ENCODE measurements at places on chromosomes 16 and 17. TPM values are rescaled to one million over a fixed set of nuclear protein-coding genes. Genes with fewer than 3 reads are reported as not detected.
A peak's percentile ranks its signal among the peaks of the same experiment; 100 is the strongest.

DNA sequence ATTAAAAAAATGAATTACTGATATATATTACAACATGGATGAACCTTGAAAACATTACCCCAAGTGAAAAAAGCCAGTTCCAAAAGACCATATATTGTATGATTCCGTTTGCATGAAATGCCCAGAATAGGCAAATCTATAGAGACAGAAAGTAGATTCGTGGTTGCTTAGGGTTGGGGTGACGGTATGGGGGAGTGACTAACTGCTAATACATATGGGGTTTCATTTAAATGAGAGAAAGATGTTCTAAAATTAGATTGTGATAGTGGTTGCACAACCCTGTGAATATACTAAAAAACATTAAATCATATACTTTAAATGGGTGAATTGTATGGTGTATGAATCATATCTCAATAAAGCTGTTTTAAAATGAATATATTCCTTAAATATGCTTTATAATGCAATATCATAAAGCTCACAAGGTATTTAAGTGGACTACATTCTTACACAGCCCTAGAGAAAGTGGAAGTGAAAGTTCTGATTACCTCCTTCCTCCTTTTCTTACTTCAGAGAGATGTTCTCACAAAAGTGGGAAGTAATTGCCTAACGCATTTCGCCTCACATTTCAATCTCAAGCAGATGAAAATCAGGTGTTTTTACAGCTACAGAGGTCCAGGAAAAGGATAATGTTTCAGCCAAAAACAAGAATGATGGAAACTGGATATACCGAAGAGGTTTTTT lies 142.7 kb upstream of the GNAO1 start:
- no peaks in the 10 kb centered on the region for H3K36me3 ChIP-seq
- no peaks in the 10 kb centered on the region for H3K27me3 ChIP-seq
- no peak overlapping the region for H3K4me3 ChIP-seq
- H3K4me1 ChIP-seq, result peaks cover 5% of the 10 kb centered on the region
- H3K27ac ChIP-seq, result no peak overlapping the region

DNA sequence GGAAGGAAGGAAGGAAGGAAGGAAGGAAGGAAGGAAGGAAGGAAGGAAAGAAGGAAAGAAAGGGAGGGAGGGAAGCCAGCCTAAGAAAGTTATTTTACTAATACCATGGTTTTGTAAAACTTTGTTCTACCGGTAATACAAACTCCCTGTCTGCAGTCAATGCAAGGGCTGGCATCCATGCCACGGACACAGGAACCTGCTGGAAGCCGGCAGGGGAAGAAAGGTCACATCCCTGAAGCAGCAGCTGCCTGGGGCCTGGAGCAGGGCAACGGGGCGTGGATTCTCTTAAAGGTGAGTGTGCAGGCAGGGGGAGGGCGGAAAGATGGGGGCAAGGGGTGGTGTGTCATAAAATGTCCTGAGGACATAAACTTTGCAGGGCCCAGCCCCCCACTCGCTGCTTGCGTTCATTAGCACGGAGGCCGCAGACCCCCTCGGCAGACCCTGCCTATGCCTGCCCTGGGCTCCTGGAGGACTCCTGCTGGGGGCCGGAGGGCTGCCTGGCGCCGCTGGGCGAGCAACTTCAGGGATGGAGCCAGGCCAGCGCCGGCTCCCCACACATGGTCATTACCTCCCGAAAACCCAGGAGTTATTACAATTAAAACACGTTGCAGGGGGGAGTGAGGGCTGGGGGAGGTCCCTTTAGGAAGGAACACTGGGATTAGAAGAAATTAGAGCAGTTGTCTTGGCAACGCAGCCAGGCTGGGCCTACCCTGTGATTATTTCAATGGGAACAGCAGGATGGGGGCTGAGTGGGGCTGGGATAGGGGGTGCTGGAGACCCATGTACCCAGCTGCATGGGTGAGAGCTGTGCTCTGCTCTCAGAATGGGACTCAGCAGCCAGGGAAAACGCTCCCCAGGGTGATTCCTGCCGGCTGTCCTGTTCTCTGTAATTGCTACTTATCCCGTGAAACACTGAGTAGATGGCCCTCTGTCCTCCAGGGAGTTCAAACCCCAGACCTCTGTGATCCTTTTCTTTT lies 257.9 kb downstream of the SOX9 start:
- H3K4me3 ChIP-seq, result no peak overlapping the region
- H3K36me3 ChIP-seq, result no peaks in the 10 kb centered on the region
- no peak for DNase-seq
- no peaks in the 10 kb centered on the region for H3K27me3 ChIP-seq
- no peaks in the 10 kb centered on the region for H3K4me1 ChIP-seq

DNA sequence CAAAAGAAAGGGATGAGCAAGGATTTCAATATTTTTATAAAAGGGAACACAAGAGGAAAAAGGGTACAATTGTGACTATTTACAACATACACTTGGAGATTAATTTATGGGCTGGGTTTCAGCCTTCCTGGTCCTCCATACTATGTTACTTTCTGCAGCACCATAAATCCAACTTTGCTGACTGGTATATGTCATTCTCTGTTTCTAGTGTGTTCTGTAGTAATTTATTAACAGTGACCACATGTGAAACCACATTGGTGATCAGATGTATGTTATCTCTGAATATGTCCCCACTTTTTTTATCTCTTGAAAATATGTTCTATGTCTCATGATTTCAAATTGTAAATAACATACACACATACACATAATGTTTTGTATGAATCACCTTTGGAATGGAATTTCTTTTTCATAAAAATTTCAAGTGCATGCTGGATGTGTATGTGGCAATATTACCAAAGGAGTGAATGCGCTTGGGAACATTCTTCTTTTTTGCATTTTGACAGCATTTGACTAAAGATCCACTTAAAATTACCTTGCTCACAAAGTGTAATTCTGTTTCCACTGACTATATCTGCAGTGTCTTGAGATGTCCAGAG lies 2.9 kb upstream of the LYRM9 start:
- DNase-seq, result no peak
- no peaks in the 10 kb centered on the region for H3K4me1 ChIP-seq
- no peaks in the 10 kb centered on the region for H3K27me3 ChIP-seq

GRCh38 chr17:12568358-12569251 lies 97.1 kb upstream of the MYOCD start:
- H3K27ac ChIP-seq, result no peak overlapping the region
- H3K4me1 ChIP-seq, result no peaks in the 10 kb centered on the region
- H3K36me3 ChIP-seq, result no peaks in the 10 kb centered on the region
- no peaks in the 10 kb centered on the region for H3K27me3 ChIP-seq
- DNase-seq, result no peak

DNA sequence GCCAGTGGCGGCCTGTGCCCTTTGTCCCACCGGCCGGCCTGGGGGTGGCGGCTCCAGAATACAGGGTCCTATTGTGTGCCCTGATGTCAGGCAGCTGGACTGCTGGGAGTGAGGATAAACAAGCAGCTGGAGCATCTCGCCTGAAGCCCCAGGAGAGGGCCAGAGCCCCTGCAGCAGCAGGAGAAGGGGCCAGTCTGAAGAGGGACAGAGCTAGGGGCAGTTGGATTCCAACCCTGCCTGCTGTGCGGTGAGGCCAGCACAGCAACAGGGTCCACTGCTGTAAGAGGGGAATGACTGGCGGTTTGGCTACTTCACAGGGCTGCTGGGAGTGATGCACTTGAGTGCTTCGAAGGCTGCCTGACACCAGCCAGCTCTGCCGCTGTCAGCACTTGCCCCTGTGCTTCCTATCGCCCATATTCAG lies 25.0 kb downstream of the RAB11FIP4 start:
- H3K4me3 ChIP-seq, result no peak overlapping the region
- H3K27ac ChIP-seq, result no peak overlapping the region
- no peaks in the 10 kb centered on the region for H3K36me3 ChIP-seq
- DNase-seq, result no peak
- H3K27me3 ChIP-seq, result no peaks in the 10 kb centered on the region

GRCh38 chr16:75620326-75621169 lies 2.5 kb downstream of the ADAT1 start:
- no peak for DNase-seq
- H3K36me3 ChIP-seq, result no peaks in the 10 kb centered on the region
- H3K27me3 ChIP-seq, result no peaks in the 10 kb centered on the region
- no peak overlapping the region for H3K4me3 ChIP-seq

DNA sequence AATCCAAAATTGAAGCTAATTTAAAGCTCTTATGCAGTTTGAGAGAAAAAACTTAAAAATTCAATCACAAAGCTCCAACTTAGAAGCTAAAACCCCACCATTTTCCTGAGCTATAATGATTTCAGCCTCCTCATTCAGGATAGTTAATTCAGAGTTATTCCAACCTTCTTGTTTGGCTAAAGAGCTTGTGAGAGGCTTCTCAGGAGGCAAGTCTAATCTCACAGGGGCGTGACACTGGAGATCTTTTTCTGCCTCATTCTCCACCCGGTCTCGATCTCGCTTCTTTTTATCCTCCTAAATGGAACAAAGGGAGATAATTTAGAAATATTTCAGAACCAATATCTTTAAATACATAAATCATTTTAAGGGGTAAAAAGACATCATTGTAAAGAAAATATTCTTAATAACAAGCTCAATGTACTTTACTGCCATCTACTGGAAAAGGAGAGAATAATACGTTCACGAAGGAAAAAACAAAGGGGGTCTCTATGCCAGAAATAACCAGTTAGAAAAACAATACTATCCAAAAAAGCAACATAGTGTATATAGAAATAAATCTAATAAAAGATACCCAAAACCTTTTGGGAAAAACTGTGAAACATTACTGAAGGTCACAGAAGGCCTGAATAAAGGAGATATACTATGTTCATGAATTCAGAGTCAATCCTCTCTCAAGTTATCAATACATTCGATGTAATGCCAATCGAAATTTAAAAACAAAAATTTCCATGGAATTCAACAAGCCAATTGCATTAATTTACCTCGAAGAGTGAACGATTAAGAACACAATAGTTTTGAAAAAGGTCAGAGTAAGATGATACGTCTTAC lies 13.9 kb downstream of the BRD7 start:
- H3K4me3 ChIP-seq, result no peak overlapping the region
- DNase-seq, result no peak
- no peak overlapping the region for H3K27ac ChIP-seq
- H3K27me3 ChIP-seq, result no peaks in the 10 kb centered on the region

DNA sequence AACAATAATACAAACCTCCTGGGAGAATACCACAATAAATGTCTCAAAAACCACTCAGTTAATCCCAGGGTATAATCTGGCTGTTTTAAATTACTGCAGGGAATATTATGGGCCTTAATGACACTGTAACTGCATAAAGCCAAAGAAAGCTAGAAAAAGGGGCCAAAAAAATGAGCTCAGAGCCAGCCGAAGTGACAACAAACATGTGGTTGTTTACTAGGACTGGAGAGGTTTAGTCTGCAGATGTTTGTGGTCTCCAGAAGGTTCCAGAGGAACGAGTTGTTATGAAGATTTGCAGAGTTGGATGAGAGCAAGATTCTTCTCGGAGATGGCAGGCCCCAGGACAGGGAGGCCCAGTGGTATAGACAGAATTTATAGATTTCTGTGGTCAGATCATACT lies 97.1 kb upstream of the AKTIP start:
- no peak overlapping the region for H3K4me3 ChIP-seq
- DNase-seq, result no peak
- no peaks in the 10 kb centered on the region for H3K4me1 ChIP-seq
- H3K36me3 ChIP-seq, result no peaks in the 10 kb centered on the region
- no peak overlapping the region for H3K27ac ChIP-seq

DNA sequence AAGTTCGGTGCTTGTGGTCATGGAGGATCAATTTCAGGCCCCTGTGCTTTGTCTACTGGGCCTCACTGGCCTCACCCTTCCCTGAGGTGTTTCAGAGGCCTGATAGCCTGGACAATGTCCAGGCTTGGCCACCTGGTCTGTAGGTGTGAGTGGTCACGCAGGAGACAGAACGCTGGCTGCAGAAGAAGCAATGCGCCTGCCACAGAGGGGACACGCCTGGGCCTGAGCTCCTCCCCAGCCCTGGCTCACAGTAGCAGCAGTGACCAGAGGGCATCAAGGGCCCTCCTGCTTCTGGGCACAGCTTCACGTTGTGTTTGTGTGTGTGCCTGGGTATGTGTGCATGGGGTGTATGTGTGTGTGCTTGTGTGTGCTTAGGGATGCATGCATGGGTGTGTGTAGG lies 1.9 kb upstream of the PITPNM3 start:
- H3K27ac ChIP-seq, result peak overlapping the region; percentile 18
- no peaks in the 10 kb centered on the region for H3K36me3 ChIP-seq
- peaks cover 31% of the 10 kb centered on the region for H3K4me1 ChIP-seq
- no peaks in the 10 kb centered on the region for H3K27me3 ChIP-seq
- no peak overlapping the region for H3K4me3 ChIP-seq

DNA sequence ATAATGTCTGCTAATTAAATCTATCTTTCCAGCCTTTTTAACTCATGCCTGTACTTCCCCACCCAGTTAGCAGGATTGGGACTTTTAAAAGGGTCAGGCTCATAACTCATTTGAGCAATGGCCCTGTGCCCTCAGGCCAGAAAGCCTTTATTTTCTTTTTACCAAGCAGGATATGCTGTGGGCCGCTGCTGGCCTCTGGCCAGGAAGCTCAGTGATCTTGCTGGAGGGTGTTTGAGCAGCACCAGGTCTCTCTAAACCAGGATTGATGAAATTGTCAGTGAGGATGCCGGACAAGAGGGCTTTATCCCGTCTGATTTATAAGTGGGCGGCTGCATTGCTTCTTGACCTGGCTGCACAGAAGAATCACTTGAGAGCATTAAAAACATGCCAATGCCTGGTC lies 187.8 kb downstream of the RAB11FIP4 start:
- H3K27ac ChIP-seq, result no peak overlapping the region
- H3K4me1 ChIP-seq, result peaks cover 17% of the 10 kb centered on the region
- DNase-seq, result no peak
- no peak overlapping the region for H3K4me3 ChIP-seq

DNA sequence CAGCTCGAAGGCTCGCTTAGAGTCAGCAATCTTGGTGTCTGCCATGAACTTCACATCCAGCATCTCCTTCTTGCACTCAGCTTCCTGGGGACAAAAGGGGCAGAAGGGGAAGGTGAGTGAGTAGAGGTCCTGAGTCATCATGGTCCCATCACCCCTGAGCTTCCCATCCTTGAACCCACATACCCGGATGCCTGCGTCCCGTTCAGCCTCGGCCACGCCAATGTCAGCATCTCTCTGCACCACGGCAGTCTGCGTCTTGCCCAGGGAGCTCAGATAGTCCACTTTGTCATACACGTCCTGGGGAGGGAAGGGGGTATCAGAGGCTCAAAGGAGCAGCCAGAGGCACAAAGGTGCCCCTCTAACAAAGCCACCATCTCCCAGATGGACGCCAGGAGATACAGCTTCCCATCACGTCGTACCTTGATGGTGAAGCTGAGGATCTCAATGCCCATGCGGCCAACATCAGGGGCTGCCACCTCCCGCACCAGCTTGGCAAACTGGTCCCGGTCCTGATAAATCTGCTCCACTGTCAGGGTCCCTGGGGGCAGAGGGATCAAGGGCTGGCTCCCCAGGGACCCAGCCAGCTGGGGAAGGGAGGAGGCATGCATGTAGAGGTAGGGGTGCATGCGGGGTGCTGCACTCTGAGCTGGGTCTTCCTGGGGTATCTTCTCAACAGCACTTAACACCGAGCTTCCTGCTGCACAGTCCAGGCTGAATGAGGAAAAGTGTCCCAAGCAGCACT lies 15.2 kb downstream of the FLOT2 start:
- no peak overlapping the region for H3K27ac ChIP-seq
- H3K4me3 ChIP-seq, result no peak overlapping the region
- no peaks in the 10 kb centered on the region for H3K4me1 ChIP-seq
- no peaks in the 10 kb centered on the region for H3K27me3 ChIP-seq
- DNase-seq, result no peak
- no peaks in the 10 kb centered on the region for H3K36me3 ChIP-seq

HBZ gene
- total RNA-seq, result 9.0 TPM

NEURL4 gene
- total RNA-seq, result 50.6 TPM

ADGRG3 gene
- total RNA-seq, result 0.63 TPM

OR2C1 gene
- 0.39 TPM for total RNA-seq

SDK2 gene
- total RNA-seq, result 63.4 TPM

PYY gene
- 0.37 TPM for total RNA-seq

GFAP gene
- 0.55 TPM for total RNA-seq

IRX5 gene
- 2.9 TPM for total RNA-seq

KRT37 gene
- not detected for total RNA-seq

TBC1D16 gene
- total RNA-seq, result 11.0 TPM
